ENCODE measurements at places on chromosomes 11 and 22.

DNA sequence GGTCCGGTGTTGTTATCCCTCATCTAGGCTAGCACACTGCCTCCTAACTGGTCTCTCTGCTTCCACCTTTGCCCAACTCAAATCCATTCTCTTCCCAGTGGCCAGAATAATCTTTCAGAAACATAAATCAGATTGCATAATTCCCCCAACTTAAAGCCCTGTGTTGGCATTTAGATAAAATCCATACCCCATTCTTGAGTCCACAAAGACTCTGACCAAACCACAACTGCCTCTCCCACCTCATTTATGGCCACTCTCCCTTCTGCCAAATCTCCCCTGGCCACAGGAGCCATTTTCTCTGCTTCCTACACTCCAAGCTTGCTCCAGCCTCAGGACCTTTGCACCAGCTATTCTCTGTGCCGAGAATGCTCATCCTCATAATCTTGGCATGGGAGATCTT is 36.8 kb downstream of the IL18 start:
- DNase-seq = no peak

DNA sequence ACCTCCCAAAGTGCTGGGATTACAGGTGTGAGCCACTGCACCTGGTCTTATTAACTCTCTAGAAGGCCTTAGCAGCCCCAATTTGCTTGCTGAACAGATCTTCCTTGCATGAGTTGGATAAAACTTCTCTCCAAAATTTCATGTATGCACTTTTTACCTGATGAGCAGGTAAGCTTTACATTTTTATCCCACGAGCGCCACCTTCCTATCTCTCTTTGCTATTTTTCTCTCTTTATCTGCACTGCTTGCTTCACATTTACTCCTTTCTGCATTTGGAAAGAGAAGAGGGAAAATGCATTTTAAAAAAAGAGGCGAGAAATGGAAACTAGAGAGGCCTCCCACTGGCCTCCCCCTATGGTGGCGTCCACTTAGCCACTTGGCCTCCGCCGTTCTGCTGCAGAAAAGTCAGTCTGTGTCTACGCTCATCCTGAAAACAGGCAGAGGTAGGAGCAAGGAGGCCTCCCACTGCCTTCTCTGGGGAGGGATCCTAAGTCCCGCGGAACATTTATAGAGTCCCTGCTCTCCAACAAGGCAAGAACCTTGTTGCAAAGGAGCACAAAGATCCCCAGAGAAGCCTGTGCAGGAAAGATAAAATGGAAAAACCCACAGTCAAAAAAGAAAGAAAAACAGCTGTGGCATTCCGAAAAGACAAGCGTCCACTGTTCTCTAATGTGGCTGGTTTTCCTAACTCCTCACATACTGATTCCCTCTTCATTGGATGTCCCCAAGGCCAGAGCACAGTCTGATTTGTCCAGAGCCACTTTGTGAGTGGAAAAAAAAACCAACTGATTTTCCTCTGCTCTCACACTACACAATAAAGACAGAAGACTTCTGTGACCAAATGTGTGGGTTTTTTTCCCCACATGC is 62.2 kb upstream of the INCENP start:
- no peak for DNase-seq

GRCh38 chr11:79697905-79698304 is 257.1 kb upstream of the TENM4 start:
- DNase-seq = no peak

DNA sequence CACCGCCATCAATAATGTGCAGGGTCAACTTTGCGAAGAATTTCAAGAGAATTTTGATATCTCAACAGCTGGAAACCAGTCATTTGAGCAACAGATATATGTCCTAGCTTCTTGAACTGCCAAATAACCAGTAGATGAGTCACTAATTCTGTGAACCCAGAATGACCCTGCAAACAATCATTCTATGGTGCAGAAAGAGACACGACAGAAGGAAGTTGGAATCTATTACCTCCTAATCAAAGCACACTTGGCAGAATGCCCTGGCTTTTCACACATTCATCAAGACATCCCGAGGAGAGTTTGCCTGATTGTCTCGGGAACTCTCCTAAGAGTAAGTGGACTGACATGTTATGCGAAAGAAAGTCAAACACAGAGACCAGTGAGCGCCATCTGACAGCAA is 621.1 kb downstream of the OPCML start:
- DNase-seq = no peak

- no peak for DNase-seq
Measured at GRCh38 chr22:41947424-41948080, 600 bp upstream of the CENPM start.

DNA sequence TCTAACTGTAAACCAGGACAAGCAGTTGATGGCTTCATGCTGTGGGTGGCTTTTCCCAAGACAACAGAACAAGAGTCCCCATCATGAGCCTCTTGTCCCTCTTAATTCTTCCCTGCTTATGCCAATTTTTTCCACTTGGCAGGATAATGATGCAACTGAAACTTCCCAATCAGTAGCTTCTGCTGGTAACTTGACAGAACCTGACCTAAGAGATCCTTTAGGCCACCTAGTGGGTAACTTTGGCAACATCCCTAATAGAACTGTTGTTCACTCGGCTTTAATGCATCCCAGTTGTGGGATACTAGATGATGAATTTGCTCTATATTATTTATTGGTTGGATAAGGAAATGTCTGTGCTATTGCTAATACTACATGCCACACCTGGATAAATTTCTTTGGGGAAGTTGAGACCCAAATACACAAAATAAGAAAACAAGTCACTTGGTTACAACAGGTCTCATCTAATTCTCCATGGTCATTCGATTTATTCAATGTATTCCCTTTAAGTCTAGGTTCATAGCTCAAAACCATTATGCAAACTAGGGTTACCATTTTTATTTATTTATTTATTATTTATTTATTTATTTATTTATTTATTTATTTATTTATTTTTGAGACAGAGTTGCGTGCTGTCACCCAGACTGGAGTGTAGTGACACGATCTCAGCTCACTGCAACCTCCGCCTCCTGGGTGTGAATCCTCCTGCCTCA is 41.4 kb upstream of the NFAM1 start:
- peak; percentile 0 for DNase-seq

DNA sequence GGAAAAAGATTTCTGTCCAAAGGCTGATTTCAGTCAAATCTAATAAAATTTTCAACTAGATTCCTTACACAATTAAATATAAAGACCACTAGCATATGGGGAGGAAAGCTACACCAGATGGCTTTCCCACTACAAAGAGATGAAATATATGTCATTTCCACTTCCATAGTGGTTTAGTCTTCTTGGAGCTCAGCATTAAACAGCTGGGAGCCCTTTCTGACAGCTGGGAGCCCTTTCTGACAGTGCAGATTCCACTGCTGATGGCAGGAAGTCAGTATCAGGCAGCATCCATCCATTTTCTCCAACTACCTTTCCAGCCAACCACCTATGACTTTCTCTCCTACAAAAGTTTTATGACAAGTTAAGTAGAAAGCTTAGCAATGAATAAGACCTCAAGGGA is 177.9 kb downstream of the RRAS2 start:
- DNase-seq = no peak

DNA sequence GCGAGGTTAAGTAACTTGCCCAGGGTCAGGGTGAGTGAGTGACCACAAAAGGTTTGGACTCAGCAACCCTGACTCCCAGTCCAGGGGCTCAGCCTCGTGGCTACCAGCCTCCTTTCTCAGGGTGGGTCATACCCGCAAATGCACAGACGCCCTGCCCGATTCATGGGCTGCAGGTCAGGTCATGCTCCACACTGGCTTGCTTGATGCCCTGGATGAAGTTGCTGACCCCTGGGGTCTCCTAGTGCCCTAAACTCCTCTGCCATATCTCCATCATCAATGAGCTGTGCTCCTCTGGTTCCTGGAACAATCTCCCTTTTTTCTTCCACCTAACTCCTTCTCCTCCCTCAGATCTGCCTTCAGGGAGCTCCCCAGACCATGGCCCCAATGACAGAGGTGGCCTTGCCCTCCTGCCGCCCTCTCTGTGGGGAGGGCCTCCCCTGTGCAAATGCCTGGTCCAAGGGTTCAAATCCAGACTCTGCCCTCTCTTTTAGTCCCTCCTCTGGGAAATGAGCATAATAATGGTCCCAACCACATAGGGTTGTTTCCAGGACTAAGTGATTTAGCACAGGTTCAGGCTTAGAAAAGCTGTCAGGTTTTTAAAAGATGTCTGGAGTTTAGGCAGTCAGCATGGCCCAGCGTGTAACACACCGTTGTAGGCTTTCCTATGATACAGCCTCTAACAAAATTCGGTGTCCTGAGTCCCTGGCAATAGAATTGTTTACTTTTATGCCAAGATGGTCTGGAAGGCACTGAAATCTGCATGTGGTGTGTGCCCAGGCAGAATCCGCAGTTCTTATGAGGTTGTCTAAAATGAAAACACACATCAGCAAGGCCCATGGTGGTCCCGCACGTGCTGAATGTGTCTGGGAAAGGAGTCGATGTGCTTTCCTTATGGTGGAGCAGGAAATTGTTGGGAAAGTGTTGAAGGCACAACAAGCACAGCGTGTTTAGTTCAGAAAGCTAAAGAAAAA is 63.6 kb downstream of the CD82 start:
- no peak for DNase-seq

GRCh38 chr11:86588566-86589090 is 83.8 kb downstream of the ME3 start:
- peak; percentile 69 for DNase-seq

GRCh38 chr22:40857309-40857855 is 434 bp downstream of the XPNPEP3 start:
- DNase-seq = no peak

GRCh38 chr11:9219572-9219971 is 45.6 kb downstream of the DENND5A start:
- no peak for DNase-seq

- DNase-seq = no peak
Measured at GRCh38 chr22:19639610-19640135, 74.6 kb upstream of the SEPTIN5 start.

GRCh38 chr11:17745023-17745772 is 10.6 kb downstream of the KCNC1 start:
- DNase-seq = no peak

GRCh38 chr11:123577081-123577598 is 77.3 kb downstream of the SCN3B start:
- no peak for DNase-seq

GRCh38 chr22:35645646-35646045 is 2.6 kb upstream of the APOL6 start:
- DNase-seq = no peak

- DNase-seq = no peak
Measured at GRCh38 chr22:48045369-48045768, 1282.9 kb downstream of the TBC1D22A start.

DNA sequence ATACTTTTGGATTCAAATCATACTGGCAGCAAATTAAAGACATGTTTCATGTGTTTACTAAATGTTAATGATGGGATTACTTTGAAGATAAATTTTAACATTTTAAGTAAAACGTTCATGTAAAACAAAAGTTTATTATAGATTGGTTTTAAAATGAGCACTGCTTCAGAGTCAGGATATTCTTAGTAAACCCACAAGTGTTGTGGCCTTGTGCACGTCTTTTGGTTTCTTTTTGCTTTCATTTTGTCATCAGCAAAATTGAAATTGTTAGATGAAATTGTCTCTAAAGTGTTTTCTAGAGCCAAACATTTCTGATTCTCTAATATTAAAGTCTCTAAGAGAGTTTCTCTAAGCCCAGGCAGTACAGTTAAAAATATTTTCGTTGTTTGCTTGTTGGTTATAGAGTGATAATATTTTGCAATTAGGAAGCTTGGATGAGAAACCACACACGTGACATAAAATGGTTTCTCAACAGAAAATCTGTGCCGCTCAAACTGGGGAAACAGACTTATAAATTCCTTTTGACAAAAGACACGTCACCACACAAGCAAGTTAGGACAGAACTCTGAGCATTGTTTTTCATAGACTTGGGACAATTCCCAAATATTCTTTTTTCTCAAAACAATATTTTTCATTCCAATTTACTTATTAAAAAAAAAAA is 164.4 kb downstream of the TEAD1 start:
- no peak for DNase-seq

- DNase-seq = no peak
Measured at GRCh38 chr11:73659961-73660360, 13.6 kb downstream of the PLEKHB1 start.

DNA sequence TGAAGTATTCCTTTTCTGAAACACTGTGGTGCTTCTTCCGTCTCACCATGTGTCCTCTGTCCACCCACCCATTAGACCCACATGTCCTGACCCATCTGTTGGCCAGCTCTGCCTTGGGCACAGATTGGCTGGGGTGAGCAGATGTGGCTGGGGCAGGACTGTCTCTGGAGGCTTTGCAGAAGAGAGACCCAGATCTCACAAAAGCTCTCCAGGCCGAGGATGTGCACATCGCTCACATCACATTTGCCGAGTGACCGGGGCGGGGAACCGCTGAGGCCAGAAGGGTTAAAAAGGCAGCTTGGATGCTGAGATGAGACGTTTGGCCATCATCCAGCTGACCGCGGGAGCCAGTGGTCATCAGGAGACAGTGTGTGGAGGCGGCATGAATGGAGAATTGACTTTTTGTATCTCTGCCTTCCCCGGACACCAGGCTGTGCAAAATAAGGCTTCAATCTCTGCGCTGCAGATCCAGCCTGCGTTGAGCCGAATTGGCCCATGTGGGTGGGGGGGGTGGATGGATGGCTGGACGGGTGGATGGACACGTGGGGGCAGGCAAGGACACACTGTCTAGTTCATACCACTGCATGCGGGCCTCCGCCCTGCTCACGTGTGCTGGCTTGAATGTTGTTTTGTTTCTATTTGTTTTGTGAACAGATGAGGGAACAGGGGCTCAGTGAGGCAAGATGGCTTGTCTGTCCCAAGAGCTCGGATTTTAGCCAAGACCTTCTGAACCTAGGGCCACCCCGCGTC is 6.1 kb downstream of the IFITM10 start:
- DNase-seq = no peak

GRCh38 chr22:23240639-23241389 is 60.5 kb downstream of the BCR start:
- DNase-seq = no peak

- no peak for DNase-seq
Measured at GRCh38 chr11:17529844-17530185, 14.4 kb downstream of the USH1C start.

GRCh38 chr22:43772831-43773230 is 39.3 kb downstream of the EFCAB6 start:
- no peak for DNase-seq

- no peak for DNase-seq
Measured at GRCh38 chr11:117820071-117820470, 4.5 kb downstream of the FXYD2 start.

DNA sequence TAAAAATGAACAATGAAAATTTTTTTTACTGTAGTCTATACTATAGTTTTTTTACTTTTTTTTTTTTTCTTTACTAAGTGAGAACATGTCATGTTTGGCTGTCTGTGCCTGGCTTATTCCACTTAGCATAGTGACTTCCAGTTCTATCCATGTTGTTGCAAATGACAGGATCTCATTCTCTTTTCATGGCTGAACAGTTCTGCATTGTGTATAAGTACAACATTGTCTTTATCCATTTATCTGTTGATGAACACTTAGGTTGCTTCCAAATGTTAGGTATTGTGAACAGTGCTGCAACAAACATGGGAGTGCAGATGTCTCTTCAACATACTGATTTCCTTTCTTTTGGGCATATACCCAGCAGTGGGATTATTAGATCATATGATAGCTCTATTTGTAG is 88.1 kb upstream of the CCDC90B start:
- DNase-seq = no peak

GRCh38 chr22:30214703-30215407 is 31.7 kb downstream of the LIF start:
- no peak for DNase-seq

- no peak for DNase-seq
Measured at GRCh38 chr11:92295175-92296137, 70.8 kb downstream of the FAT3 start.

All from NCI-H187 treated with DMSO at 0.1 percent for 48 hours (cell line).